ENCODE measurements at places on chromosomes 7 and 10.

DNA sequence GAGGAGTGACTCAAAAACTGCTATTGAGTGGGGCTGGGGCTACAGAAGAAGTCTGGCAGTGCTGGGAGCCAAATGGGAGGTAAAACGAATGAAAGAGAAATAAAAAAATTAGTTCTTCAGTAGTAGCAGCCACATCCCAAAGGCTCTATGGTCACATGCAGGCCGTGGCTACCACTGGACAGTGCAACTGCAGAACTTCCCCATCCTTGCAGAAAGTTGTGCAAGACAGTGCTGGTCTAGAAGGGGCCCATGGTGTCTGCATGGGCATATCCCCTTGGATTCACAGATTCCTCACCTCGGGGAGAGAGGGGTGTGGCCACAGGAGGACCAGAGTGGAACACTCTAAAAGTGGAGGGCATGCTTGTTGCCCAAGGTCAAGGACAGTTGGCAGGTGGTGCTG is 47.6 kb downstream of the RPS24 start:
- DNase-seq = no peak

DNA sequence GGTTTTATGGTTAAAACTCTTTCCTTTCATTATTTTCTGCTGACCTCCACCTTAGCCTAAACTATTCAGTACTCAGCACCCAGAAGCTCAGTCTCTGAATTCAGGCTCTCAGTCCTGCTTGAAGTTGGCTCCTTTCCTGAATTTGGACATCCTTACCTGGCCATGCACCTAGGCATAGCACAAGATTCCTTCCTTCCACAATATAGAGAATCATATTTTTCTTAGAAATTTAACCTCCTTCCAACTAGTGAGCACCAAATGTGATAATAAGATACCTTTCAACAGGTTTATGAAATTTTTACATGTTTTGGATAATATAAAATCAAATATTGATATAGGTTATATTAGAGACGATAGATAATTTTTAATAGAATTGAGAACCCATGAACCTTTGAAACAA is 905.6 kb upstream of the GHITM start:
- DNase-seq = no peak

- no peak for DNase-seq
Observed at GRCh38 chr7:38660427-38661099, 29.4 kb upstream of the AMPH start.

- DNase-seq = no peak
Observed at GRCh38 chr10:126521399-126521798, 133.1 kb upstream of the ADAM12 start.

DNA sequence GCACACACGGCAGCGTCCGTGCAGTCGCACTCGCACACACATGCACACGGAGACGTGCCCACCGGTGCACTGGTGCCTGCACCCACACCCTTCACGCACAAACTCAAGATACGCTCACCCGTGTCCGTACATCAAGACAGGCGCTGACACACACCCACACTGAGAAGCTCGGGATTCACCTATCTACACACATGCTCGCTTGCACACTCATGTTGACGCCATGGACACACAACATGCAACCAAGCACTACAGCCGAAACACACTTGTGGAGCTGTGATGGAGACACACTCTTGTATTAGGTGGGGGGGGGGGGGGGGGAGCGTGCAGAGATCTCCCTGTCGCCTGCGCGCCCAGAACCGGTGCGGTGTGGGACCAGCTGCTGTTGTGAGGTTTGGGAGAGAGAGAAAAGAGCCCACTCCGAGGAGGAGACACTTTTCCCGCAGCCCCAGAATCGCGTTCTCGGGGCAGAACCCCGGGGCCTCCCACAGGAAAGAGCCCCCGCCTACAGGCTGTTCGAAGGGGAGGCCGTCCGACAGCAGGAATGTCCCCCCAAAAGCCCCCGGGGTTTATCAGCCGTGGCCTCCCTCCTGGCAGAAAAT is 605 bp upstream of the NFKB2 start:
- DNase-seq = no peak

DNA sequence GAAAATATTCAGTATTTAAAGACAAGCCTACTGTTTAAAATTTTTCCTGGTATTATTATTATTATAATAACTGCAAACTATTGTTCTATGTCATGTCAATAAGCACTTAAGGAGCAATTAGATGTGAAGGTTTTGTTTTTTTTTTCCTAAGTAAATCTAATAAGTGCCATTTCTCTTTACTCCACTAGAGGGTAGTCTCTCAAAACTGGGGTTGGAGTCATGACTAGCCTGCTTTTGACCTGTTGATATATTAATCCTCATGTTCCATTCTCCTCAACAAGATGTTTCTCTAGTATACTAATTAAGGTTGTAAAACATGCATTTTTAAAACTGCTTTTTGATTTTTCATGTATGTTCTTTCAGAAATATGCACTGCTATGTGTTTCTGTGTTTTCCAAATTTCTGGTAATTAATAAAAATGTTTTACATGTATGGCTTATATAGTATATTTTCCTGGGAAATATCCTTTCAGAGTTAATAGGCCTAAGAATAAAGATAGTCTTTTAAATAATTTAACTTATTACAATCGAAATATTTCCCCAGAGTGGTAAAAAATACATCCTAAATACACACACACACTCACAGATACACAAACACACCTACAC is 1.0 kb upstream of the LRRN3 start:
- no peak for DNase-seq

GRCh38 chr10:8245814-8246142 is 191.3 kb downstream of the GATA3 start:
- DNase-seq = no peak

DNA sequence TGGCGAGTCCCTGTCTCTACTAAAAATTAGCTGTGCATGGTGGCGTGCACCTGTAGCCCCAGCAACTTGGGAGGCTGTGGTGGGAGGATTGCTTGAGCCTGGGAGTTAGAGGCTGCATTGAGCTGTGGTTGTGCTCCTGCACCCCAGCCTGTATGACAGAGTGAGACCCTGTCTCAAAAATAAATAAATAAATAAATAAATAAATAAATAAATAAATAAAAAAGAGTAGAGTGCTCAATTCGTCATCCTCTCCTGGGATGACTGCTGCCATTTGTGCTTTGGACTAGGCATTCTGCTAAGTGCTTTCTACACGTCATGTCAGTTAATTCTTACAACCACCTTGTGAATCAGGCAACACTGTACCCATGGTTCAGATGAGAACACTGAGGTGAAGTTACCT is 130.6 kb downstream of the DOCK1 start:
- DNase-seq = no peak

- DNase-seq = no peak
Observed at GRCh38 chr7:73644688-73645286, 20.5 kb upstream of the MLXIPL start.

GRCh38 chr10:4670737-4671136 is 155.3 kb upstream of the AKR1E2 start:
- DNase-seq = no peak

DNA sequence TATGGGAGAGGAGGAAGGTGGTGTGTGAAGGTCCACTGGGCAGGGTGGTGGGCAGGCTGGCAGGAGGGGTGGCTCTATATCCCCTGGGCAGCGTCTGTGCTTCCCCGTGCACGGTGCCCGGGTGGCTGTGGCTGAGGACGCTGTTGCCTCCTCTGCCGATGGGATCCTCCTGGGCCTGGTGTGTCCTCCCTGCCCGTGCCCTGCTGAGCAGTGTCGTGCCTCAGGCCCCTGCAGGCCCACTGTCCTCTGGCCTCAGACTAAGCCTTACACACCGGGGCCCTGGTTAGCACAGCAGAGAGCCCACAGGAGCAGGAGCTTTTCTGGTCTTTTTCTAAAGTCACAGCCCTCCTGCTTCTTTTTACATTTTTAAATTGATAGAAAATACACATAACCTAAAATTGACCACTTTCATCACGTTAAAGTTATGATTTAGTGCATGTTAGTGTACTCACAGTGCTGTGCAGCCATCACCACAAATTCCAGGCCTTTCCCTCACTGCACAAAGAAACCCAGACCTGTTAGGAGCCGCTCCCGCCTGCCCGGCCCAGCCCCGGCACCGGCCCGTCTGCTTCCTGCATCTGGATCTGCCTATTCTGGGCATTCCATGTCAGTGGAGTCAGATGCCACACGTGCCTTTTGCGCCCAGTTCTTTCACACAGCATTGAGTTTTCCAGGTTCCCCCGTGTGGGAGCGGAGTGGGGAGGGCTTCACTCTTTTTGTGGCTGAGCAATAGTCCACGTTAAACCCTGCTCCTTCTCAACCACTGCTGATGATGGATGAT is 19.4 kb downstream of the PFKFB3 start:
- no peak for DNase-seq

Measured in C1 segment of cervical spinal cord (tissue), 14 donors.